IMR-90 (cell line): ENCODE measurements at places on chromosomes 6 and 20.

DNA sequence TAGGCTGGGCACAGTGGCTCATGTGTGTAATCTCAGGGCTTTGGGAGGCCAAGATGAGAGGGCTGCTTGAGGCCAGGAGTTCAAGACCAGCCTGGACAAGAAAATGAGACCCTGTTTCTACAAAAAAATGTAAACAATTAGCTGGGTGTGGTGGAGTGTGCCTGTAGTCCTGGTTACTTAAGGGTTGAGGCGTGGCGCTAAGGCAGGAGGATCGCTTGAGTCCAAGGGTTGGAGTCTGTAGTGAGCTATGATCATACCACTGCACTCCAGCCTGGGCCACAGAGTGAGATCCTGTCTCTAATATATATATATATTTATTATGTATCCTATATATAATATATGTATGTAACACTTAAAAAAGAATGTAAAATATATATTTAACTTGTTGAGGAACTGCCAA, 7.9 kb upstream of the ABRACL start:
- no peak for DNase-seq

DNA sequence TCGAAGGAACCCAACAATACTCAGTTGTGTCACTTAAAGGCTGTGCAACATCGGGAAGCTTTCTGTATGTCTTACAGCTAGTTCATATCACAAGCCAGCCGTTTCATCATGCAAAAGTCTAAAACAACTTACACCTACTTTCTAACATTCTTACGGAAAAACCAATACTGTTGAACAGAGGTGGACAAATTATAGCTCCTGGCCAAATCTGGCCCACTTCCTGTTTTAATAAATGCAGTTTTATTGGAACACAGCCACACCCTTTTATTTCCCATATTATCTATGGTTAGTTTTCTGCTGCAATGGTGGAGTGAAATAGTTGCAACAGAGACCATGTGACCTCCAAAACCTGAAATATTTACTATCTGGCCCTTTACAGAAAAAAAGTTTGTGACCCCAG, 46.6 kb downstream of the MYB start:
- no peak for DNase-seq

GRCh38 chr6:135972586-135972985, 121.1 kb downstream of the PDE7B start:
- DNase-seq: no peak

DNA sequence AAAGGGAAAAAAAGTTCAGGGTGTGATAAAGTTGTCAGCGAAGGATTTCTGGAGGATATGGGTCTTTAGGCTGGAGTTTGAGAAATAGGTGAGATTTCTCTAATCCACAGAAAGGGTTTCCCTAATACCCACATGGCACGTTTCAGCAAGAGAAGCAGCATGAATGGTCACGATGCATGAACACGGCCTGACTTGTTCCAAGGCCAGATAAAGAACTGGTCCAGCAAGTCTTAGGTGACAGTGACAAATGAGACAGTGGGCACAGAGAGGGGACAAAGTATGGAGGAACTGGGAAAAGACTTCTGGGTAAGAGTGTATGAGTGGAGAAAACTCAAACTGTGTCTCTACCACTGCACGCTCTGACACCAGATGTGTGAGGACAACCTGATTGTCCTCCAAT, 262.0 kb upstream of the FOXQ1 start:
- no peak for DNase-seq

DNA sequence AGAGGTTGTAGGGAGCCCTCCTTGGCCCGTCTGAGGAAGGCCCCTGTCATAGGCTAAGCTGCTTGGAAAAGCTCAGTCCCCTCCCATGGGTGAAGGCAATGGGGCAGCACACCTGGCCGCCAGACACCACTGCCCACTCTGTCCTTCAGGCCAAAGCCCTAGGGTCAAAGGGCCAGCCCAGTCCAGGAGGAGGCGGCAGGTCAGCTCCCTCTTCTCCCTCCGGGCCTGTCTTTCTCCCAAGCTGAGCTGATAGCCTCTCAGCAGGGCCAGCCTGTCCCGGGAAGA, 5.1 kb upstream of the CLPSL2 start:
- DNase-seq: no peak

GRCh38 chr6:51790946-51791345, 296.5 kb downstream of the PKHD1 start:
- no peak for DNase-seq

DNA sequence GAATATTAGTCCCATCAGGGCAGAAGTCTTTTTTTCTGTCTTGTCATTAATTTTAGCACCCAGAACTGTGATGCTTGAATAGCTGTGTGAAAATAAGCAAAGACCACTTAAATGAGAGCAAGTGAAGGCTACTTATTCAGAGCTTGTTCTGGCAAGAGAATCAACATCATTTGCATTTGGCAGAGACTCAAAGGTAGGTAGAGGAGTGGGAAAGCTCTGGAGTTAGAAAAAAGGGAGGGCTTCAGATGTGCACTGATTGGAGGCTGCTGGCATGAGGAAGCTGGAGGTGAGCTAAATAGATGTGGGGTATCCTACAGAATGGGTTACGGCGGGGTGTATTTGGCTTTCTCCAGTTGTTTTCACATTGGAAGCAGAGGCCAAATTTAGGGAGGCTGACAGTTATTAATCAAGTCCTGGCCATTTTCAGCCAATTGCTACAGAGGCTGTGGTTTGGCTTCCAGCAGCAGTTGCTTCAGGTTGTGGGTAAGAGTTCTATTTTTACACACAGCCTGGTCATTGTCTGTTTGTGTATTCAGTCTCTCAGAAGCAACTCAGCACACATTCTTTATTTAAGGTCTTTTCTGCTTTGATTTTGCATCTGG, 254.3 kb downstream of the BTBD3 start:
- peak; percentile 84 for DNase-seq

DNA sequence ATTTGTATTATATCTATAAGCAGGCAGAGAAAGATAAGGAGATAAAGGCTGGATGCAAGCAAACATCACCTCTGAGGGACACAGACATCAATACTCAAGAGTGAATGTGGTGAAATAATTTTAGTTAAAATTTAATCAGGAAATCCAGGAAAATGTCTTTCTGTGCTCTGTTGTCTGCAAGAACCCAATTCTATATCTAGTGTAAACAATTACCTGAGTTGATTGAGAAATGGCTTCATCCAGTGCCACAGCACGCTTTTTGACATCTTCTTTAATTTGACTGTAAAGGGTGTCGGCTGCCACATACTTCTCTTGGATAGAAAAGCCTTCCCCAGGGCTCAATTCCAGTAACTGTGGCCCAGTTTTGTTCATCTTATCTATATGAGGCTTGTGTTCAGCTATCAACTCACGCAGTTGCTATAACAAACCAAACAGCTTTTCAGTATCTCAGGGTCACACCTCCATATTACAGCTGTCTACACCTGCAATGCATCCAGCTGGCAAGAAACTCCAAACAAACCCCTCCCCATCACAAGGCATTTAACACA, 131.6 kb downstream of the DST start:
- peak; percentile 34 for DNase-seq

- DNase-seq: peak; percentile 94
Observed at GRCh38 chr6:117448732-117449485, 23.2 kb upstream of the ROS1 start.

GRCh38 chr6:149335924-149336608, 18.6 kb downstream of the TAB2 start:
- DNase-seq: peak; percentile 69

DNA sequence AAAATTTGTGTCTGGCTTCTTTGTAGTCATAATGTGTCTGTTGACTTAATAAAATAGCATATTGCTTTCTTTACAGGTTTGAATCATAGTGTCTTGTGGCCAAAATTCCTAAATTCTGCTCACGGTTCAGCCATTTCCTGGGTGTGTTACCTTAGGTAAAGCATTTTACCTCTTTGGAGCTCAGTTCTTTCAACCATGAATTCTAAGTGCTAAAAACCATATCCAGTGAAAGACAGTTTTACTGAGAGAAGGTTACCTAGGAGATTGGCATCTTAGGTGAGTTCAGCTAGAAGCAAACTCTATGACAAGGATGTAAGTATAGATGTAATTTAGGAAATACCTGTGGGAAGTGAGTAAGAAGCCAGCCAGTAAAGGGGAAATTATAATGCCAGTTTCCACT, 20.7 kb downstream of the CRYBG1 start:
- no peak for DNase-seq

DNA sequence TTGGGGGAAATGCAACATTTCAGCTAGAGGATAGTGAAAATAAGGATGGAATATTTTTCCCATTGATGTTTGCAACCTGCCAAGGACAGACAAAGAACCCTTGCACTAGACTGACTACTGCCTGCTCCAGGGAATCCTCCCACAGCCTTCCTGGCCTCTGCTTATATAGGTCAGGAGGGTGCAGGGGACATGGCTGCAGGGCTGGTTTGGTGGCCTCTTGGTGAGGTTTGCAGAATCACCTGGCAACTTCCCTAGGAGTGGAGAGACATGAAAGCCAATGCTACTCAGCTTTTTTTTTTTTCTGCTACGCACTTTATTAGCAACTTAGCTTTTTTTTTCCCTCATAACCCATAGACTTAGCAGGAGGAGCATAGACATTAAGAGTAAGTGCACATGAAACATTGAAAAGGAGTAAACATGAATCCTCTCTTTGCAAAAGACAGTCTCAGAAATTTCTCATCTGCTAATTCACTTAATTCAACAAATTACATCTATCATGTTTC, 39.8 kb upstream of the CDYL start:
- DNase-seq: no peak

GRCh38 chr6:105815661-105816555, 270.2 kb upstream of the PRDM1 start:
- no peak for DNase-seq

GRCh38 chr6:19664878-19665612, 172.1 kb upstream of the ID4 start:
- no peak for DNase-seq

DNA sequence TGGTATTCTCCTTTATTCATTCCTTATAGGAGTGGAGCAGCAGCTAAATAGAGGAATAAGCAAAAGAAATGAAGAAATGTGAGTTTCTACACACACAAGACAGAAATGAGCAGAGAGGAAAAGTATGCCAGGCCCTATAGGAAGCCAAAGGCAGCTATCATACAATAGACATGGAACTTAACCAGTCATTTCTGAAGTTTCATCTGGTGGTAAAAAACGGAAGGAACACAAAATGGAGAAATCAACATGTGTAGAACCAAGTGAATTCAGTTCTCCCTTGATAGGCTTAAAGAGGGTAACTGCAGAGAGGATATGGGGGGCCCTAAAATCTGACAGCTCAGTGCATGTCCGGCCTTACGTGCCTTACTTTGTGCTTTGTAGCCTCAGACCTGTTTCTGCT, 44.6 kb downstream of the TSBP1 start:
- DNase-seq: no peak

GRCh38 chr20:63767456-63767855, 27.9 kb downstream of the SLC2A4RG start:
- DNase-seq: no peak

DNA sequence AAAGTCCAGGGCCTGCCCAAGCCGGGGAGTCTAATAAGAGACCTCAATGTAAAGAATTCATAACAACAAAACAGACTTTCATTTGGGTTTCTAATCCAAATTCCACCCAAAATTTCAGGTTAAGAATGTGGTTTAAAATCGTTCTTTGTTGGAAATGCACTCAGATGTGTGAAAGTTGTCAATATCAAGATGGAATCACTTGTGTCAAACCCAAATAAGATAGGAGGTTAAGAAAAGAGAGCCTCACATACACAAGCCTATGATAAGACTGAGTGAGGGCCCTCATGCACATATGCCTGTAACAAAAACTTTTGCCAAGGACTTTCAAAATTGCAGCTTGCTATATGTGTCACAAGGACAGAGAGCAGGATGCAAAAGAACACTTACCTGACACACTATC, 145.7 kb downstream of the HACE1 start:
- no peak for DNase-seq

- peak; percentile 40 for DNase-seq
Observed at GRCh38 chr20:16846006-16846405, 97.8 kb downstream of the OTOR start.

DNA sequence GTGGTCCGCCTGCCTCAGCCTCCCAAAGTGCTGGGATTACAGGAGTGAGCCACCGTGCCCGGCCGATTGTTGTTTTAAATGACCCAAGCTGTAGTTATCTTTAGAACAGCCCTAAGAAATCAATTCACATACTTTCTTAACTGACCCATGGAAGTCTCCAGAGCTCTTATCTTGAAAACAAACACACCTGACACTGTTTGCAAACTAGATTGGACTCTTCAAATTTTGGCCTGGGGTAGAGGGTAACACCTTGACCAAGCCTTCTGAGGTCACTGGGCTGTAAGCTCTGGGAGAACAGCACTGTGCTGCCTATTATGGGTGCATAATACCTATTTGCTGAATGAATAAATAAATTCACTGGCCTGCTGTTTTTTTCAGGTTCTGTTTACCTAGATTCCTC, 190.6 kb downstream of the AIG1 start:
- DNase-seq: no peak

DNA sequence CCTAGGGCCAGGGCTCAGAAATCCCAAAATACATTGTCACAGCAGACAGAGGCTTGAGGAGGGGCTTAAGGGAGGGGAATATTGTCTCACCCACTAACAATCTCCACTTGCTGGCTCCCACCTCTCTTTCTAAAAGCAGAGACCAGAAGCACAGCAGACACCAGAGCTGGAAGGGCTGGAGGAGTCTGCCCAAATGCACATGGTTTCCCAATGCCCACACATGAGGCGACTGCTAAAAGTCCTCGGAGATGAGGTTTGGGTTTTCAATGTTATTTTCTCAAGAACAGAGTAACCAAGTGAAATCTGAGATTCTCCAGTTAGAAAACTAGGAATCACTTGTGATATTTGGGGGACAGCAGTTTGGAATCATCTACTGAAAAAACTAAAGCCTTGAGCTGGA, 325.6 kb upstream of the JARID2 start:
- no peak for DNase-seq

- DNase-seq: no peak
Observed at GRCh38 chr20:13396826-13397225, 175.8 kb downstream of the ISM1 start.

DNA sequence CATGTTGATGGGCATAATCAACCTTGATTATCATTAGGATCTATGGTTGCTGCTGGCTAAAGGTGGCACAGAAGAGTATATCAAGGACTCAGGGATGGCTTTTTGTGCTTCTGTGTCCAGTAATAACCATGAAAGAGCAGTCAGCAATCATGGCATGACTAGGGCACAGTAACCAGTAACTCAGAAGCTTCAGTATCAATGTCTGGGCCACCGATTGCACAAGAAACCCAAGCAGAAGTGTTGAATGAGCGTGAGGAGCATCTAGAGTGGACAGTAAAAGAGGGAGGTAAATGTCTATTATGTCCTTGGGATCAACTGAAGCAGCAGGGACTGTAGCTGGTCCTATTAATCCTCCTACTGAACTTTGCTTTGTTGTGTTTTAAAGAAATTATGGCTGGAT, 81.5 kb upstream of the F13A1 start:
- DNase-seq: no peak

DNA sequence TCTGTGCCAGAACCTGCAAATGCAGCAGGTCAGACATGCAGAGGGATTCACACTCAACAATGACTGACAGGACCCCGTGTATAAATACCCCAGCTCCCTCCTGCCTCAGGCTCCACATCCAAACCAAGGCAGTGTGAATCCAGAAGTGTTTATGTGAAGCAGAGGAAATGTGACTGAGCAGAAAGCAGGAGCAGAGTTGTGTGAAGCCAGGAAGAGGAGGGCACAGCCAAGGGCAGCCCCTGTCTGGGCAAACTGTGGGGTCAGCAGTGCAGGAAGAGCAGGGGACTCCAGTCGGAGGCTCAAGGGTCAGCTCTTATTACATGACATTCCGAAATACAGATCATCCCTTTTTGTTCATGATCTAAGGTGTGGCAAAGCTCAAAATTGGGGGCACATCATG, 19.3 kb upstream of the ENTPD6 start:
- DNase-seq: no peak

- no peak for DNase-seq
Observed at GRCh38 chr20:16599257-16599656, 26.0 kb upstream of the KIF16B start.

GRCh38 chr6:141490982-141491381, 641.7 kb upstream of the GJE1 start:
- DNase-seq: no peak
